Activated T-helper 2 cell treated with anti-CD3 and anti-CD28 coated beads, Interferon-gamma antibody, Interleukin-2, Interleukin-4, amounts not matched to agents 10 μg/mL and 5 μg/mL and 100 μg/mL, durations not matched to agents 14 hours and 24 hours and 36 hours (primary cell): ENCODE measurements at places on chromosomes 1 and 21. TPM values are rescaled to one million over a fixed set of nuclear protein-coding genes. Genes with fewer than 3 reads are reported as not detected.
A peak's percentile ranks its signal among the peaks of the same experiment; 100 is the strongest.

The RNF19B gene
- total RNA-seq = 50.4 and 52.5 TPM in 2 replicates

The HPDL gene
- 26.8 and 29.0 TPM in 2 replicates for total RNA-seq

DNA sequence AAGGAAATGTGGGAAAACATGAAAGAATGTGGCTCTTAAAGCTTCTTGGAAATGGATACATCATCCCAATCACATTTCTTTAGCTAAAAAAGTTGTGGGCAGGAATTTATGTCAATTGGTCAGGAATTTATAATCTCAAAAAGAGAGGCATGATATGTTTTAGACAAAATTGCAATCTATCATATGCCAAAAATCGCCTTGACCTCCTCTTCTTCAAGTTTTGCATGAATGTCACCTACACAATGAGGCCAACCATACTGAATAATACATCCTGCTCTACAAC is 42.4 kb downstream of the ATP6V1G3 start:
- H3K4me1 ChIP-seq = peaks cover 8% of the 10 kb centered on the region
- no peak for DNase-seq

GRCh38 chr1:219289171-219289570 is 115.5 kb downstream of the LYPLAL1 start:
- no peak overlapping the region for H3K27ac ChIP-seq
- no peaks in the 10 kb centered on the region for H3K27me3 ChIP-seq
- no peak overlapping the region for H3K4me3 ChIP-seq
- no peaks in the 10 kb centered on the region for H3K36me3 ChIP-seq

The RGS7 gene
- not detected in 2 replicates for total RNA-seq

DNA sequence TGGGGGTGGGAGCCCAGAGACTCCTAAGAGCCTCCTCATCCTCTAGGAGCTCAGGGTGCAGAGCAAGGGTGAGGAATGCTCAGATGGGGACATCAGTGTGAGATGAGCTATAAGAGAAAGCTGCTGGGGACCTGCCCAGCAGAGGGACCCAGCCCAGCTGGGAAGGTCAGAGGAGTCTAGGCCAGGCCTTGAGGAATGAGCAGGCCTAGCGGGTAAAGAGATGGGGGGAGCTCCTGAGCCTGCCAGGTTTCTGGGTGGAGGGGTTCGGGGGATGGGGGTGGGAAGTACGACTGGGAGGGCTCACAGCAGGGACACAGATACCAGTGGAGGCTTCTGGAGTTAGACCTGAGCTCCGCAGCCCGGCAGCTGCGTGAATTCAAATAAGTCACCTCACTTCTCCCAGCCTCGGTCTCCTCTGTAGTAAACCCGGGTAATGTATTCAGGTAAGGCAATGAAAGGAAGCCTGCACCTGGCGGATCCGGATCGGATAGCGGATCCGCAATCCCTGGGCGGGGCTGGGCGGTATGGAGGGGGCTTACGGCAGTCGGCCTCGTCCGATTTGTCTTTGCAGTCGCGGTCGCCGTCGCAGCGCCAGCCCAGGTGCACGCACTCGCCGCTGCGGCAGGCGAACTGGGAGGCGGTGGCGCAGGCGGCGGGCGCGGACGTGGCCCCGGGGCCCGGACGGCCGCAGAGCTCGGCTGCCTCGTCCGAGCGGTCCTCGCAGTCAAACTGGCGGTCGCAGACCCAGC is 38.0 kb upstream of the MAGOH start:
- no peaks in the 10 kb centered on the region for H3K27me3 ChIP-seq
- no peak overlapping the region for H3K27ac ChIP-seq
- no peak overlapping the region for H3K4me3 ChIP-seq
- no peak for DNase-seq

DNA sequence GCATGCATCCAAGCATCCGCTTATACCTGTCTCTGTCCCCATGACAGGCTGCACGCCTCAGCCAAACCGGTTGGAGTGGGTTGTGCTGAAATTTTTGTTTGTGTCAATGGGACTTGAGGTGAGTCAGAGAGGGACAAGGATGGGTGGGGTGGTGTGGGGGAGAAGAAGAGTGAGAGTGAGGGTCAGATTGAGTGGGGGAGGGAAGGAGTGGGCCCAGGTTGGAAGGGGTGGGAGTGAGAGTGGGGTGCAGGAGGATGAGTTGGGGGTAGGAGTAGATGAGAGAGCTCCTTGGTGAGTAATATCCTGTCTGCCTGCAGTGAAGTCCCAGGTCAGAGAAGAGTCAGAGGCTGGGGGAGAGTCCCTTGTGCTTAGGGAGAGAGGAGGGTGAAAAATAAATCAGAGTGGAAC is 3.3 kb upstream of the NECTIN4 start:
- DNase-seq = no peak
- no peaks in the 10 kb centered on the region for H3K27me3 ChIP-seq
- H3K36me3 ChIP-seq = no peaks in the 10 kb centered on the region
- H3K27ac ChIP-seq = peak overlapping the region; percentile 57

GRCh38 chr21:32481875-32482408 is 69.4 kb downstream of the EVA1C start:
- H3K4me1 ChIP-seq = peaks cover 7% of the 10 kb centered on the region
- no peaks in the 10 kb centered on the region for H3K27me3 ChIP-seq
- no peaks in the 10 kb centered on the region for H3K36me3 ChIP-seq
- no peak overlapping the region for H3K27ac ChIP-seq
- H3K4me3 ChIP-seq = no peak overlapping the region

The KRTAP12-2 gene
- total RNA-seq = not detected in 2 replicates

- H3K36me3 ChIP-seq = no peaks in the 10 kb centered on the region
- H3K4me3 ChIP-seq = peak overlapping the region; percentile 80
- H3K27ac ChIP-seq = no peak overlapping the region
- DNase-seq = no peak
Observed at GRCh38 chr1:33180226-33180910, 1.5 kb downstream of the TRIM62 start.

DNA sequence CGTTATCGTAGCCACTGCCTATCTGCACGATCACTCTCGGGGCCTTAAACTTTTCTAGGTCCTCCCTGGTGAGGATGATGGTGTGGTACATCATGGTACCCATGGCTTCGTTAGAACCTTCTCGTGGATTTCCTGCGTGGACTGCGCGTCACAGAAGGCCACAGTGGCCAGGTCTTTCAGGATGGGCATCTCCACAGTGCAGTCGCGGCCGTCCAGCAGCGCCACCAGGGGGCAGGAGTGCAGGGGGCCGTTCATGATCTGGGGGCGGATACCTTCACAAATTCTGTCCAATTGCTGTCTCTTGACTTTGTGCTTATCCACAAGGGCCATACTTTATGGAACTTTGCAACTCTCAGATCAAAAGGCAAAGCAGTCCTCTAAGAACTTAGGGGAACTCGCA is 69.6 kb downstream of the WLS start:
- H3K4me3 ChIP-seq = no peak overlapping the region
- H3K27ac ChIP-seq = no peak overlapping the region
- no peak for DNase-seq
- H3K27me3 ChIP-seq = no peaks in the 10 kb centered on the region
- no peaks in the 10 kb centered on the region for H3K36me3 ChIP-seq
- H3K4me1 ChIP-seq = no peaks in the 10 kb centered on the region

The CR1L gene
- total RNA-seq = not detected in 2 replicates

DNA sequence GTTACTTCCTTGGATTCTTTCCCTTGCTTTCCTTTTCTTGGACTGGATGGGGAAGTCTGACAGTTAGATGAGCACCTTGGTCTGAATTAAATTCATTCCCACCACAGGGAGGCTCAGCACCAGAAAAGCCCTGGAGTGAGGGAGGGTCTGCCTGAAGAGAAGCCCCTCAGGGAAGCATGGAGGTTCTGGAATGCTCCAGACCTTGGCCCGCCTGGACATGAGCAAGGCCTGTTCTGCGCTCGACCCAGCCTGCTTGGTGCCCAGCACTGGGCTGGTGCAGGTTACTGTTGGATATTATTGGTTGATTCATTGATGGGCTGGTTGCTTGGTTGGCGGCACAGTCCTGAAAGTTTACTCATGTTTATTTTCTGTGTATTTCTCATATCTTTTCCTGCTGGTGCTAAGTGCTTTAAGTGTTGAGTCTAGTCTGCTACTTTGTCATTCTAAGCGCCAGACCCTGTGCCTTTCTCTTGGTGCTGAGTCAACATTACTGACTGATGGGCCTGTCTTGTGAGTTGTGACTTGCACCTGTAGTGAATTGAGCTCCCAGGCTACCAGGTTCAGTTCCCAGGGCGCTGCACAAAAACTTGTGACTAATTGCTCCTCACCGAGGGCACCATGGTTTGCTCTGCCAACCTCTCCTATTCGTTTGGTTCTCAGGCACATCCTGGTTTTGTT is 538.5 kb downstream of the KIF26B start:
- no peaks in the 10 kb centered on the region for H3K4me1 ChIP-seq
- no peak for DNase-seq
- H3K36me3 ChIP-seq = no peaks in the 10 kb centered on the region
- no peak overlapping the region for H3K27ac ChIP-seq
- H3K27me3 ChIP-seq = peaks cover 2% of the 10 kb centered on the region
- H3K4me3 ChIP-seq = no peak overlapping the region

The OR2T2 gene
- total RNA-seq = not detected in 2 replicates

GRCh38 chr1:24708938-24709337 is 36.3 kb upstream of the CLIC4 start:
- H3K27ac ChIP-seq = no peak overlapping the region
- no peak for DNase-seq
- H3K4me1 ChIP-seq = peaks cover 14% of the 10 kb centered on the region
- no peaks in the 10 kb centered on the region for H3K36me3 ChIP-seq

GRCh38 chr1:117652421-117652820 is 46.6 kb downstream of the TENT5C start:
- peak overlapping the region; percentile 10 for H3K27ac ChIP-seq
- H3K27me3 ChIP-seq = peaks cover 19% of the 10 kb centered on the region
- H3K4me3 ChIP-seq = no peak overlapping the region
- no peaks in the 10 kb centered on the region for H3K36me3 ChIP-seq
- peaks cover 67% of the 10 kb centered on the region for H3K4me1 ChIP-seq

GRCh38 chr21:39156024-39156423 is 27.2 kb downstream of the PSMG1 start:
- H3K4me1 ChIP-seq = no peaks in the 10 kb centered on the region
- no peaks in the 10 kb centered on the region for H3K27me3 ChIP-seq
- no peak for DNase-seq
- H3K36me3 ChIP-seq = no peaks in the 10 kb centered on the region
- no peak overlapping the region for H3K27ac ChIP-seq

- peaks cover 80% of the 10 kb centered on the region for H3K27me3 ChIP-seq
- H3K4me1 ChIP-seq = peaks cover 13% of the 10 kb centered on the region
- no peak overlapping the region for H3K27ac ChIP-seq
- H3K36me3 ChIP-seq = no peaks in the 10 kb centered on the region
- peak overlapping the region; percentile 61 for H3K4me3 ChIP-seq
Observed at GRCh38 chr1:180230791-180231505, 884 bp downstream of the LHX4 start.

DNA sequence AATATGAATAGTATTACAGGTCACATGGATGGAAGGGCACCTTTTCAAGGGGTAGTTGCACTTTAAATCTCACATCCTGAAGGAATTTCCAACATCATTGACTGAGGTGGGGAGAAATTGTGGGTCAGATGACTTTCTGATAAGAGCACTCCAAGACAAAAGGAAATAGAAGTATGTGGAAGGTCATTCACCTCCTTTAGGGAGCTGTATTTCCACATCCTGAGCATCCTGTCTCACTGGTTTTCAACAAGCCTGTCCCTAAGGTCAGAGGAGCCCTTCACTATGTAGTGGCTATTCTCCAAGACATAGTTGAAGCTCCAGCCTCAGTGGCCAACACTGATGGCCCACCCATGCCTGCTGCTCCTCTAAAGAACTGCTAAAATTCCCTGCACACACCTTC is 76.5 kb downstream of the ATP1A1 start:
- no peaks in the 10 kb centered on the region for H3K27me3 ChIP-seq
- H3K27ac ChIP-seq = no peak overlapping the region
- H3K4me3 ChIP-seq = no peak overlapping the region
- DNase-seq = no peak
- no peaks in the 10 kb centered on the region for H3K36me3 ChIP-seq

The LHX4 gene
- total RNA-seq = not detected in 2 replicates

The CRP gene
- not detected in 2 replicates for total RNA-seq
